ENCODE measurements at places on chromosomes 4 and X. TPM values are rescaled to one million over a fixed set of nuclear protein-coding genes. Genes with fewer than 3 reads are reported as not detected.

The ARHGAP6 gene
- total RNA-seq, result 6.6 TPM

The TBC1D9 gene
- 19.1 TPM for total RNA-seq

The TLR1 gene
- 2.3 TPM for total RNA-seq

The MAGEB1 gene
- total RNA-seq, result not detected

The FHIP1A gene
- 28.3 TPM for total RNA-seq

The DCLK2 gene
- total RNA-seq, result 14.6 TPM

The GIMD1 gene
- not detected for total RNA-seq

The HHIP gene
- total RNA-seq, result not detected

DNA sequence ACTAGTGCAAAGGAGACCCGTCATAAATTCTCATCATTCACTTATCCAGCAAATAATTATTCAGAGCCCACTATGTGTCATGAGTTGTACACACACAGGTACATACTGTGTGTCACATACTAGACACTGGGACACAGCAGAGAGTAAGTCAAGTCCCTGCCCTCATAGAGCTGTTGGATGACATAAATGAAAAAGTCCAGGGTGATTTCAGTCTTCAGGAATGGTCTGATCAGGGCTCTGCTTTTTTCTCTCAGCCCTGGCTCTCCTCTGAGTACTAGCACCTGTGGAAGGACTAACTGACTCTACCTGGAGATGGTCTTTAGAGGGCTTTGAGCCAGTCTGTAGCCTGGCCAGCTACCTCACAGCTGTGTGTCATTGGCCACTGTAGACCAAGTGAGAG is 198.0 kb upstream of the LEF1 start:
- H3K4me1 ChIP-seq, result no peaks in the 10 kb centered on the region
- H3K36me3 ChIP-seq, result no peaks in the 10 kb centered on the region
- H3K4me3 ChIP-seq, result no peak overlapping the region
- no peak overlapping the region for H3K27ac ChIP-seq
- H3K27me3 ChIP-seq, result no peaks in the 10 kb centered on the region
- no peak for DNase-seq

- no peak for DNase-seq
- H3K36me3 ChIP-seq, result no peaks in the 10 kb centered on the region
- no peaks in the 10 kb centered on the region for H3K27me3 ChIP-seq
- H3K27ac ChIP-seq, result no peak overlapping the region
- H3K4me3 ChIP-seq, result no peak overlapping the region
- no peaks in the 10 kb centered on the region for H3K4me1 ChIP-seq
Observed at GRCh38 chr4:117898496-117898895, 135.8 kb upstream of the NDST3 start.

- no peak for DNase-seq
- peaks cover 5% of the 10 kb centered on the region for H3K4me1 ChIP-seq
- H3K36me3 ChIP-seq, result no peaks in the 10 kb centered on the region
- H3K27ac ChIP-seq, result no peak overlapping the region
- H3K27me3 ChIP-seq, result no peaks in the 10 kb centered on the region
- H3K4me3 ChIP-seq, result no peak overlapping the region
Observed at GRCh38 chr4:125522992-125523391, 208.2 kb downstream of the FAT4 start.

GRCh38 chr4:108163351-108163750 is 5.4 kb downstream of the LEF1 start:
- peaks cover 2% of the 10 kb centered on the region for H3K4me1 ChIP-seq
- peaks cover 67% of the 10 kb centered on the region for H3K27me3 ChIP-seq
- no peak overlapping the region for H3K27ac ChIP-seq
- no peak for DNase-seq
- H3K4me3 ChIP-seq, result no peak overlapping the region

DNA sequence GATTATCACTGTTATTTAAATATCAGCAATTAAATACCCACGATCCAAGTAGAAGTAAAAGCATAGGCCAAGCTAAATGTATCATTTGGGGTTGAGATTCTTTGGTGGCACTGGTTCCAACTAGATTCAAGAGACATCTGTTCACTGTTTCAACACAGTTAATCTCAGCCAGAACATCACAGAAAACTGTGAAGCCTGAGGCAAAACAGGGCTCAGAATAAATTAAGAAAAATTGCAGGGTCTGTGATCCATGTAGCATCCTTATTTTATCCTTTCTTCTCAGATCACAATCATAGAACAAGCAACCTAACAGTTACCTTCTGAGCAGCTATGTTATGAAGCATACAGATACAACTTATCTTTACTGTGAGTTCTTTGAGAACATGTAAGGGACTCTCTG is 23.7 kb downstream of the YTHDC1 start:
- H3K27ac ChIP-seq, result no peak overlapping the region
- no peaks in the 10 kb centered on the region for H3K4me1 ChIP-seq
- H3K36me3 ChIP-seq, result peaks cover 99% of the 10 kb centered on the region
- H3K4me3 ChIP-seq, result no peak overlapping the region

- no peaks in the 10 kb centered on the region for H3K27me3 ChIP-seq
- H3K4me1 ChIP-seq, result peaks cover 7% of the 10 kb centered on the region
- DNase-seq, result peak; percentile 41
- H3K27ac ChIP-seq, result no peak overlapping the region
Observed at GRCh38 chr4:159446266-159446976, 343.5 kb downstream of the RAPGEF2 start.

DNA sequence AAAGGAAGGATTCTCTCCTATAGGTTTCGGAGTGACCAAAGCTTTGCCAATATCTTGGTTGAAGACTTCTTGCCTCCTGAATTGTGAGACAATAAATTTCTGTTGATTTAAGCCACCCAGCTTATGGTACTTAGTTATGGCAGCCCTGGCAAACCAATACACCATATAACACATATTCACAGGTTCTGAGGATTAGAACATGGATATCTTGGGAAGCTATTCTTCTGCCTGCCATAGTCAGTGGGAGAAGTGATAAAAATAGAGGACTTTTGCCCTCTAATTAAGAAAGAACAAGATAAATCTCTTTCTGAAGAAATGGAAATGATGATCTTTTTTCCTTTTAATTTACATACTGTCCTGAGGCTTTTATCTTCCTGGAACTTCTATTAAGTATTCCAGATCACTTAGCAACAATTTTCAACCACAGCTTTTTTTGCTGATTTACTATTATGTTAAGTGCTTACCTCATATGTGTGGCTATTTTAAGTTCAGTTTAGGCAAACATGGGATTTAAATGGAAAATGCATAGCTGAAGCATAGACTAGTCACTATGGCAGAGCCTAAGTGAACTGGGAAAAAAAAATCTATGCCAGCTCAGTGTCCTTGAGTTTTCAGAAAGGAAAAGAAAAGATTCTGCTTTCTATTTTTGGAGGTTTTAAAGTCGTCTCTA is 381.7 kb downstream of the STPG2 start:
- no peak overlapping the region for H3K4me3 ChIP-seq
- H3K27me3 ChIP-seq, result no peaks in the 10 kb centered on the region
- H3K27ac ChIP-seq, result no peak overlapping the region
- H3K4me1 ChIP-seq, result no peaks in the 10 kb centered on the region
- DNase-seq, result no peak

- H3K4me3 ChIP-seq, result no peak overlapping the region
- H3K4me1 ChIP-seq, result no peaks in the 10 kb centered on the region
- no peak for DNase-seq
- H3K36me3 ChIP-seq, result no peaks in the 10 kb centered on the region
- H3K27me3 ChIP-seq, result no peaks in the 10 kb centered on the region
Observed at GRCh38 chrX:31350808-31351074, 278.9 kb upstream of the FTHL17 start.

DNA sequence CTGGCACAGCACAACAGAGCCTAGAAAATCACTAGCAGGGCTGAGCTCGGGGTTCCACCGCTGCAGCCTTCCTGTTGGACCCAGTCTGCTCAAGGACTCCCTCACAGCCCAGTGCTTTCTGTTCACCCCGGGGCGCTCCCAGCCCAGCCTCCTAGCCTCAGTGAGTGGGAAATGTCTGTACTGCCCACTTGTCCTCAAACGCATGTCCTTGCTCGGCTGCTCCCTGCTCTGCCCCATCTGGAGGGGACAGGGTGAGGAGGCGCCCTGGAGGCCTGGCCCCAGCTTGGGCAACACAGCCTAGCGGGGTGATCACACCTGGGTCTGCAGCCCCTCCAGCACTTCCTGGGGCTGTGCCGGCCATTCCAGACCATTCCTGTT is 11.9 kb upstream of the CCNQ start:
- DNase-seq, result no peak
- H3K27ac ChIP-seq, result no peak overlapping the region
- no peaks in the 10 kb centered on the region for H3K36me3 ChIP-seq
- no peaks in the 10 kb centered on the region for H3K4me1 ChIP-seq
- no peak overlapping the region for H3K4me3 ChIP-seq

DNA sequence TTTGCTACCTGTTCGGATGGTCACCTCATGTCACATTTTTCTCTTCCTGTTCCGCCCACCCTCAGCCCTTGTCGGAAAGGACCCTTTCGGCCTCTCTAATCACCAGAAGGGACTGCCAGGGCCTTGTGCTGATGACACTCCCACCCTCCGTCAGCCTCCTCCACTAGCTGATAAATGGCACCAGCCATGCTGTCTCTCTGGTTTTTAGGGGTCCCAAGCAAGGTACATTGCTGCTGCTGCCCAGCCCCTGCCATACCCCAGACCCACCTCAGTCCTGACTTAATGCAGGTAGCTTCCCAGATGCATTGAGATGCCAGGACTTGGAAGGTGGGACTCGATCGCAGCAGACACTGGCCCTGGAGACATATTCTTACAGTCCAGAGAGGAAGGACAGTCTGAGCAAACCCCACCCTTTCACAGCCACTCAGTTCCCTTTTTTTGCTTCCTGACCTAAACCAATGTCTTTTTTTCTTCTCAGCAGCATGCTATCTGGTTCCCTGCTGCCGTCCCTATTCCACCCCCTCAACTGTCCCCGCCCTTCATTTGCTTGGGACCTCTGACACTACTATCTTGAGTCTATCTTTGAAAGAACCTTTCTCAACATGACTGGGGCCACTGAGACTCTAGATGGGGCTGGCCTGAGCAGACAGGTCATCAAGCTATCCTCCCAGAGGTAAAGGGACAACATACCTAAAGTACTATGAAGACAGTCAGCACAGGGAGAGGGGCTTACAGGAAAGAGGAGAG is at the start of gene BTK:
BTK (minus strand) TSS at position 397 of the 747 bp plus-strand sequence. CDS start 10,907 bp downstream, outside the sequence.
- no peaks in the 10 kb centered on the region for H3K36me3 ChIP-seq
- no peaks in the 10 kb centered on the region for H3K4me1 ChIP-seq
- no peak within 1 kb of the TSS for H3K27ac ChIP-seq
- H3K27me3 ChIP-seq, result no peaks in the 10 kb centered on the region

- H3K4me3 ChIP-seq, result no peak overlapping the region
- no peak for DNase-seq
- H3K27ac ChIP-seq, result no peak overlapping the region
- H3K4me1 ChIP-seq, result no peaks in the 10 kb centered on the region
Observed at GRCh38 chr4:170325599-170325998, 235.8 kb upstream of the AADAT start.

DNA sequence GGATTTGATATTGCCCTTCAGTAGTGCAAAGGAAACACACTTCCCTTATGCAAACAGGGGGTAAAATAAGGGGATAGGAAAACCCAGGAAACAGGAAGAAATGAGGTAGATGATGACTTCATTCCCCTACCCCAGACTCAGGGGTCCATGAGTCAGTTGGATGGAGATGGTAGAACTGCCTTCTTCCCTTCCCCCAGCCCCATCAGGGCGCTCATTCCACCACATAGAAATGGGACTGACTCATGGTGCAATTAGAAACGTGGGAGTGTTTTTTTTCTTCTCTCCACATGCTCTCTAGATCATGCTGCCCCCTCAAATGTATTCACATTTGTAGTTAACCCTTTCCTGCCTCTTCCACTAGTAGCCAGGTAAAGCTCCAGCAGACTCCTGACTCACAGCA is 23.1 kb upstream of the ARMCX2 start:
- H3K36me3 ChIP-seq, result no peaks in the 10 kb centered on the region
- no peak overlapping the region for H3K27ac ChIP-seq
- no peak for DNase-seq
- no peaks in the 10 kb centered on the region for H3K27me3 ChIP-seq
- H3K4me1 ChIP-seq, result no peaks in the 10 kb centered on the region

- no peak overlapping the region for H3K4me3 ChIP-seq
- no peaks in the 10 kb centered on the region for H3K27me3 ChIP-seq
- no peak for DNase-seq
Observed at GRCh38 chr4:2299794-2300193, 37.9 kb upstream of the MXD4 start.

- no peak overlapping the region for H3K27ac ChIP-seq
- H3K4me3 ChIP-seq, result no peak overlapping the region
- no peaks in the 10 kb centered on the region for H3K27me3 ChIP-seq
- no peaks in the 10 kb centered on the region for H3K36me3 ChIP-seq
- no peaks in the 10 kb centered on the region for H3K4me1 ChIP-seq
Observed at GRCh38 chrX:9191392-9191791, 157.5 kb upstream of the FAM9B start.

DNA sequence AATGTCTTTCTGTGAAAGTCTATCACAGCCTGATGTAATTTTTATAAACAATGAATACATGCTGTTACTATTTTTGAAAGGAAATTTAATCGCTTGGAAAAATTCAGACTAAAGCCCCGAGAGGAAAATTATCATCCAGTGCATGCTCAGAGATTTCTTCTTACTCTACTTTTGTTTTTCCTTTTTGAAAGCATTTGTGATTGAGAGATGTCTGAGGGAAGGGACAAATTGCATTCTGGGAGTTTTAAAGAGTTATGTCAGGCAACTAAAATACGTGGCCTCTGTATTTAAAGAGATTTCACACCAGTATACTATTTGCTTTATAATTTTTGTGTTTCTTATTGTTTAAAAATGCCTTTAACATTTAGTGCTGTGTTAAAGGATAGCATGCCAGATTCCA is 1.4 kb upstream of the ZFX start:
- H3K27ac ChIP-seq, result peak overlapping the region; percentile 99
- DNase-seq, result no peak
- peaks cover 6% of the 10 kb centered on the region for H3K36me3 ChIP-seq
- peak overlapping the region; percentile 79 for H3K4me3 ChIP-seq

GRCh38 chr4:159017323-159018026 is 85.4 kb upstream of the RAPGEF2 start:
- DNase-seq, result no peak
- H3K4me3 ChIP-seq, result no peak overlapping the region
- H3K36me3 ChIP-seq, result no peaks in the 10 kb centered on the region
- no peak overlapping the region for H3K27ac ChIP-seq
- no peaks in the 10 kb centered on the region for H3K4me1 ChIP-seq
- no peaks in the 10 kb centered on the region for H3K27me3 ChIP-seq

DNA sequence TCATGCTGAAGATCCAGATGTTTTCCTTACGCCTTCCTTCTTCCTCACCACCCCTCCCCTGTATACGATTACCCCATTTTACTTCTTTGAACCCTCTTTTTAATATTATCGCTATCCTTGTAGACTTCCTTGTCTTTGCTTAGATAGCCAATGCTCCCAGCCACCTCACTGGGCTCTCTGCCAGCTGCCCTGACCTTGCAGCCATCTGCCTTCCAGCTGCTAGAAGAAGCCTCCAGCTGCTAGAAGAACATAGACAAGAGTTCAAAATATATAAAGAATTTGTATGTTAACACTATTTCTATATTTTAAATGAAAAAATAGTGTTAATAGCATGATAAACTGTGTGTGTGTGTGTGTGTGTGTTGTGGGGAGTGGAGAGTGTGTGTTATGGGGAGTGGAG is 374.7 kb downstream of the ANKRD50 start:
- no peaks in the 10 kb centered on the region for H3K27me3 ChIP-seq
- H3K4me3 ChIP-seq, result no peak overlapping the region
- no peak overlapping the region for H3K27ac ChIP-seq
- H3K36me3 ChIP-seq, result no peaks in the 10 kb centered on the region
- H3K4me1 ChIP-seq, result no peaks in the 10 kb centered on the region
- peak; percentile 76 for DNase-seq
